ENCODE measurements at places on chromosomes 7 and 10. TPM values are rescaled to one million over a fixed set of nuclear protein-coding genes. Genes with fewer than 3 reads are reported as not detected.

The KNDC1 gene
- total RNA-seq, result 19.3 TPM

DNA sequence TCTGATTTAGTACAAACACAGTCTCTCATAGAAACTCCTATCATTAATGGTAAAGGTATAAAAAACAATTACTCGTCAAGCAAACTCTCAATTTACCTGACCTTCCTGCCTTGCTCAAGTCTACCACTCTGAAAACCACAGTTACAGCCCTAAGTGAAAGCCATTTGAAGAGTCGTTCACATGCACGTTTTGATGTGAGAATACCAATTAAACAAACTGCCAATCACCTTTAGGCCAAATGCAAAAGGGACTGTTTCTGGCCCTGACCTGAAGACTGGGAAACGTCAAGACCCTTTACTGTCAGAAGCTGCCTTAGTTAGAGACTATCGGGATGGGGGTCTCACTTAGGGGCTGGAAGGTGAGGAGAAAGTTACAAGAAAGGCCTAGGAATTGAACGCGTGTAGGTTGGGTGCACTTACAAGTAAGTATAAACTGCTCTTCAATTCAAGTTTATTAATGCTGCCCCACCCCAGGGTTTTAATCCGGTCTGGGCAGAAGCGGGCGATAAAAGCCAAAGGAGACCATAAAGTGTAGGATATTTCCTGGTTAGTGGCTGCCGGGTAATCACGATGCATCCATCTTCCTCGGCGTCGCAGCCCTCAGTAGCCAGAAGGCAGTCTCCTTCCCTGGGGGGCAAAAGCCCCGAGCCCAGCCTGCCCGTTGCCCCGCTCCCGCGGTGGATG is 935 bp downstream of the TM9SF3 start:
- DNase-seq, result no peak

- DNase-seq, result no peak
These were observed 13.9 kb downstream of the NAPEPLD start for GRCh38 chr7:103134836-103135554.

- no peak for DNase-seq
These were observed 57.5 kb downstream of the EXOC4 start for GRCh38 chr7:133310232-133310862.

The FGL2 gene
- total RNA-seq, result not detected

GRCh38 chr7:142459551-142459963 is 201.7 kb upstream of the PRSS58 start:
- no peak for DNase-seq

DNA sequence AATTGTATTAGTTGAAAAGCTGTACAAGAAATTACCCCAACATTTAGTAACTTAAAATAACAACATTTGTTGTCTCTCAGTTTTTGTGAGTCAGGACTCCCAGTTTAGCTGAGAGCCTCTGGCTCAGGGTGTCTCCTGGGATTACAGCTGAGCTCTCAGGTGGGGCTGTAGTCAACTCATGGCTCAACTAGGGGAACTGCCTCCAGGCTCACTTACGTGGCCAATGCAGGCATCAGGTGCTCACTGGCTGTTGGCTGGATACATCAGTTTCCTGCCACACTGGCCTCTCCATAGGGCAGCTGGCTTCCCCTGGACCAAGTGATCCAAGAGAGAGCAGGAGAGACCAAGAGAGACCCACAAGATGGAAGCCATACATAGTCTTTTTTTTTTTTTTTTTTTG is 17.5 kb downstream of the CCNY start:
- no peak for DNase-seq

DNA sequence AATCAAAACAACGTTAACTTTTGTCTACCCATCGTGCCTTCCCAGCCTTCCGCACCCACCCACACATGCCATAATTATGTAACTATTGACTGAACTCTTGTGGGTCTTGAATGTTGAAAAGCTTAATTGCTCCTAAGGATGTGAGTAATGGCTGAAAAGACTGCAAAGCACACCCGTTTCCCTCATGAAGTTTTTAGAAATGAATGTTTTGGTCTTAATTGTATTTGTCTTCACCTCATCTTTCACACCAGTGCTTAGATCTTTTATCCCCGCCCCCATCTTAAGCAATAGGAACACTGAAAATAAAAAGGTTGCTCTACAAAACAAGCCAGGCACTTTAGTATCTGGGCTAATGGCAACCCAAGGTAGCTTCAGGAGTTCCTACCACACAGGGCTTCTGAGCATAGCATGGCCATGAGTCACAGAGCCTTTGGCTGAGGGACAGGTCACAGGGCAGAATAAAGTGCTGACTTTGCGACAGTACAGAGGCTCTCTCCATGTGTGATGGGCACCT is 690.5 kb downstream of the PARD3 start:
- no peak for DNase-seq

The HYCC1 gene
- total RNA-seq, result 147 TPM

DNA sequence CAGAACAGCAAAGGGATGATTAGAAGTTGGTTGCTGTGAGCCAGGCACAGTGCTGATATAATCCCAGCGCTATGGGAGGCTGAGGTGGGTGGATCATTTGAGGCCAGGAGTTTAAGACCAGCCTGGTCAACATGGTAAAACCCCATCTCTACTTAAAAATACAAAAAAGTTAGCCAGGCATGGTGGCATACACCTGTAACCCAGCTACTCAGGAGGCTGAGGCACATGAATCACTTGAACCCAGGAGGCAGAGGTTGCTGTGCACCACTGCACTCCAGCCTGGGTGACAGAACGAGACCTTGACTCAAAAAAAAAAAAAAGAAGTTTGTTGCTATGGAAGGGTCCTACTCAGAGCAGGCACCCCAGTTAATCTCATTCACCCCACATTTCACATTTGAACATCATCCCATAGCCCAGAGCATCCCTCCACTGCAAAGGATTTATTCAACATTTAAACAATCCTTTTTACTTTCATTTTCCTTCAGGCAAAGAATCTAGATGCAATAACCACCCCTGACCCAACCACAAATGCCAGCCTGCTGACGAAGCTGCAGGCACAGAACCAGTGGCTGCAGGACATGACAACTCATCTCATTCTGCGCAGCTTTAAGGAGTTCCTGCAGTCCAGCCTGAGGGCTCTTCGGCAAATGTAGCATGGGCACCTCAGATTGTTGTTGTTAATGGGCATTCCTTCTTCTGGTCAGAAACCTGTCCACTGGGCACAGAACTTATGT is 4.1 kb downstream of the IL6 start:
- DNase-seq, result no peak

GRCh38 chr7:23247046-23247602 is 549 bp downstream of the GPNMB start:
- DNase-seq, result no peak

GRCh38 chr10:124663766-124664360 is 80.3 kb downstream of the FAM53B start:
- DNase-seq, result no peak

The WDR86 gene
- 15.8 TPM for total RNA-seq

- DNase-seq, result no peak
These were observed 8.8 kb upstream of the SLC13A4 start for GRCh38 chr7:135736586-135737305.

Measured in H1 (cell line).